Vagina (tissue), 2 donors: ENCODE measurements at places on chromosomes 16 and 17. TPM values are rescaled to one million over a fixed set of nuclear protein-coding genes. Genes with fewer than 3 reads are reported as not detected.

SLFN14 gene
- not detected for total RNA-seq

SEPTIN12 gene
- not detected for total RNA-seq

SEPTIN1 gene
- total RNA-seq = 3.7 TPM

NGFR gene
- total RNA-seq = 41.7 TPM

SYT17 gene
- total RNA-seq = 13.3 TPM

CD300H gene
- not detected for total RNA-seq
